DMS53 (cell line): ENCODE measurements at places on chromosomes 6 and 20.
A peak's percentile ranks its signal among the peaks of the same experiment; 100 is the strongest.

- no peak for DNase-seq
Measured at GRCh38 chr6:75761489-75761888, 12.4 kb downstream of the MYO6 start.

GRCh38 chr6:89375427-89376267 is 23.1 kb upstream of the UBE2J1 start:
- peak; percentile 96 for DNase-seq

DNA sequence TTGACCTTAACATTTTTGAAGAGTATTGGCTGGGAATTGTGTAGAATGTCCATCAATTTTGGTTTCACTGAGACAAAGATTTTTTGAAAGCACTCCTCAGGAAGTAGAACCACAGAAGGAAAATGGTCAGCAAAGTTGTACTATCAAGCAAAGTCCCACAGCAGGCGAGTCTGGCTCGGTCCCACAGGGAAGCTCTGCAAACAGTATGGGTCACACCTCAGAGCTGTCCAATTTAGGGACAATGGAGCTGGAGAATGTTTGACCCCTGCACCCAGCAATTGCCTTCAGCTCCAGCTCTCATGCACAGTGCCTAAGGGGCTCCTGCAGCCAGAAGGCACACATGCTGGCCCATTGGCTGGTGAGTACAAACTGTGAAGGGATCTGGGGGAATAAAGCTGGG is 147.0 kb downstream of the MAFB start:
- DNase-seq = no peak

- DNase-seq = peak; percentile 77
Measured at GRCh38 chr6:27176523-27177484, 70.7 kb upstream of the PRSS16 start.

DNA sequence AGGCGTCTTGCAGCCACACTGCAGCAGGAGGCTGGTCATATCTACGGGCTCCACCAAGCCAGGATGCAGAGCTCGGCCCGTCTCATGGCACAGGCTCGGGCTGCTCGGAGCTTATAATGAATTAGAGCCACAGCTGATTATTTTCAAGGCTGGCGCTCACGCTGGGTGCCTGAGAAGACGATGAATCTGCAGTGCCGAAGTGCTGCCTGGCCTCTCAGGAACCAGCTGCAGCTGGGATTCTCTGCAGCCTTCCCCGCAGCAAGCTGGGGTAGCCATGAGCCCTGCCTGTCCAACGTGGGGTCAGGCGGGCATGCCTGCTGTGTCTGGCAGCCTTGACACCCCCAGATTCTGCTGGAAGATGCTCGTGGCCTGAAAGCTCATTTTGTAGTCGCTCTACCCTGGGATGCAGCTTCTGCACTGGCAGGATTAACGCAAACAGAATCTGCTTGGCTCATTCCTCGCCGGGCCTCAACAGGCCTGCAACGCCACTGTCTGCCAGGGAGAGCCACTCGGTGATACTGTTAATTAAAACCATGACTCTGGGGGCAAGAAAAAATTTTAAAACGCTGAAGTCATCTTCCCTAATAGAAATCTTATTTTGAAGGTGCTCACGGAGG is 104.3 kb downstream of the CDH26 start:
- no peak for DNase-seq

DNA sequence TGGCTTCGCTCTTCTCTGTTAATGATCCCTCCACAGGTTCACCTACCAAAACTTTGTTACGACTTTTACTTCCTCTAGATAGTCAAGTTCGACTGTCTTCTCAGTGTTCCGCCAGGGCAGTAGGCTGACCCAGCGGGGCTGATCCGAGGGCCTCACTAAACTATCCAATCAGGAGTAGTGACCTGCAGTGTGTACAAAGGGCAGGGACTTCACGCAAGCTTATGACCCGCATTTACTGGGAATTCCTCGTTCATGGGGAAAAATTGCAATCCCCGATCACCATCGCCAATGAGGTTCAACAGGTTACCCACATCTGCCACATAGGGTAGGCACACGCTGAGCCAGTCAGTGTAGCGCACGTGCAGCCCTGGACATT is 771.4 kb upstream of the DEFB115 start:
- DNase-seq = no peak

- peak; percentile 68 for DNase-seq
Measured at GRCh38 chr6:73801652-73802268, 105.8 kb downstream of the CD109 start.

- no peak for DNase-seq
Measured at GRCh38 chr20:57696401-57696961, 13.3 kb downstream of the PMEPA1 start.

DNA sequence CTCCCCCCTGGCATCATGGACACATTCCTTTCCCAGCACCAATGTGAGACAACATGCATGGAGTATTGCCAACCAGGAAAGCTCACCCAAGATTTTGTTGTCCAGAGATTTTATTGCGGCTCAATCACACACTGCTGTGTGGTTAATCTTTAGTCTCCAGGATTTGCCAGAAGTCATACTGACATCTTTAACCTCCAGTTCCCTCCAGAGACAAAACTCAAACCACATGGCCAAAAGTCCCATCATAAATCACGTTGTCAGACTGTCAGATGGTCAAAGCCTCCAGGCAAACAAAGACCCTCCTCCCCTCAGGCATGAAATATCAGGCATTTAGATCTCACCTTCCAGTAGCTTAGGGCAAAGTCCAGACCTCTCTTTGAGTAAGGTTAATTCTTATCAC is 97.3 kb upstream of the OPRM1 start:
- DNase-seq = no peak

- DNase-seq = no peak
Measured at GRCh38 chr6:37540029-37540352, 40.3 kb upstream of the CCDC167 start.

DNA sequence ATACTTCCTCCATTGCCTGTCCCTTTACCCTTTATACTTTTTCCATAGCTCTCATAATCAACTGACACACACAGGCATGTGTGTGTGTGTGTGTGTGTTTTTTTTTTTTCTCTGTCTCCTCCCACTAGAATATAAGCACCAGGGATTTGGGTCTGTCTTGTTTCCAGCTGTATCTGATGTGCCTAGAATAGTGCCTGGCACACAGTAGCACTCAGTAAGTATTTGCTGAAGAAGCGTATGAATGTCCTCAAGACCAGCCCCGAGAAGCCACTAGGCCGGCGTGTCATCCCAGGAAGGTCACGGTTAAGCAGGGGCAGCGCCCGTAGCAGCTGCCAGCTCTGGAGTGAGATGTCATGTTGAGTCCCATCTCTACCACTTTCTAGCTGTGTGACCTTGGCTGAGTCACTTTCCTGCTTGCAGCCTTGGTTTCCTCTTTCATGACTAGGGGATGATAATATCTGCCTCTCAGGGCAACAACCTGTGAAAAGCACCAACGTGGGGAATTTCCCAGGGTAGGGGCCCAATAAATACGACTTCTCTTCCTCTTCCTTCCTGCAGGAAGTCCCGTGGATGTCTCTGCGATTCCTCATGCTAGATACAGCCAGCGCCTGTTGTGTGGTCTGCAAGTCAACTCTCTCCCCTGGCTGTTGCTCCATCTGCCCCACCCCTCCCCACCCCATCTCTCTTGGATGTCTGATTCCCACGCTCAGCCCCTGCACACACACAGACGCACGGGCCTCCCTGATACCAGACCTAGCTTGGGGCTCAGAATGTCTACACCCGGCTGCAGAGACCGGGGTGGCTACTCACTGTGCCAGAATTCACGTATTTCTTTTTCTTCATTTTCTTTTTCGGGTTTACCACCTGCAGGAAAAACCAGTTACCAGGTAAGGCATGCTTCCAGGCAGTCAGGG is 58.1 kb downstream of the RAB44 start:
- DNase-seq = no peak

DNA sequence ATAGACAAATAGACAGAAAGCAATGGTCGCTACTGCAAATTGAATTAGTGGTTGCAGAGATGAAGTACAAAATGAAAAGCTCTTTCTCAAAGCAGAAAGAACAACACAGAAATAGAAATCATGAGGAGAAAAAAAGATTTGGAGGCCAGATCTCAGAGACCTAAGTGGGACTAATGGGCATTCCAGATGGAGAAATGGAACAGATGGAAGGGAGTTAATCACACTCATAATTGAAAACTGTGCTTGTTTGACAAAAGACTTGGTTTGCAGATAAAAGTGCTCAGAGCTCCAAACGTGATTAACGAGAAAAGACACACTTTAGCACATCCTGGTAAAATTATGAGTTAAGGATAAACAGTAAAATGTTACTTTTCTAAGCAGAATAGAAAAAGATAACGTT is 58.1 kb upstream of the SNRPB2 start:
- no peak for DNase-seq

GRCh38 chr6:111938710-111939109 is 65.5 kb upstream of the FYN start:
- DNase-seq = peak; percentile 86
